ENCODE measurements at places on chromosomes 1 and 21.

DNA sequence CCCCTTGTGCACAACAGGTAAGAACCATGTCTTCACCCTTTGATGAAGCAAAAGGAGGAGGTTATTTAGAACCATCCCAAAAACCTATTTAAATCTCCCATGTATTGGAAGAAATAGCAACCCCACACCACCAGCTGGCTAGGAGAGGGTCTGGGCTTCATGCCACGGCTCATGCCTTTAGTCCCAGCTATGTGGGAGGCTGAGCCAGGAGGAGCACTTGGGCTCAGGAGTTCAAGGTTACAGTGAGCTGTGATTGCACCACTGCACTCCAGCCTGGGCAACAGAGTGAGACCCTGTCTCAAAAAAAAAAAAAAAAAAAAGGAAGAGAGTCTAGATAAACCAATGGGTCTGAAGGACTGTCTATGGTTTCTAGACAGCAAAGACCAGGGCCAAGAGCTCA is 197.9 kb upstream of the COA6 start:
- no peak for DNase-seq

DNA sequence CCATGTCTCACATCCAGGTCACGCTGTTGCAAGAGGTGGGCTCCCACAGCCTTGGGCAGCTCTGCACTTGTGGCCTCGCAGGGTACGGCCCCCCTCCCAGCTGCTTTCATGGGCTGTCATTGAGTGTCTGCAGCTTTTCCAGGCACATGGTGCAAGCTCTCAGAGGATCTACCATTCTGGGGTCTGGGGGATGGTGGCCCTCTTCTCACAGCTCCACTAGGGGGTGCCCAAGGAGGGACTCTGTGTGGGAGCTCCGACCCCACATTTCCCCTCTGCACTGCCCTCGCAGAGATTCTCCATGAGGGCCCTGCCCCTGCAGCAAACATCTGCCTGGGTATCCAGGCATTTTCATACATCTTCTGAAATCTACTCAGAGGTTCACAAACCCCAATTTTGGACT is 219.4 kb downstream of the LRRC7 start:
- DNase-seq = no peak

- DNase-seq = no peak
Observed at GRCh38 chr21:42829954-42830353, 49.4 kb downstream of the WDR4 start.

DNA sequence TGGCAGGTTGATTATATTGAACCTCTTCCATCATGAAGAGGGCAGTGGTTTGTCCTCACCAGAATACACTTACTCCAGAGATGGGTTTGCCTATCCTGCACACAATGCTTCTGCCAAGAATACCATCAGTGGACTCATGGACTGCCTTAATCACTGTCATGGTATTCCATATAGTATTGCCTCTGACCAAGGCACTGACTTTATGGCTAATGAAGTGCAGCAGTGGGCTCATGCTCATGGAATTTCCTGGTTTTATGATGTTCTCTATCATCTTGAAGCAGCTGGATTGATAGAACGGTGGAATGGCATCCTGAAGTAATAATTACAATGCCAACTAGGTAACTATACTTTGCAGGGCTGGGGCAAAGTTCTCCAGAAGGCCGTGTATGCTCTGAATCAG is 16.6 kb upstream of the GBP6 start:
- DNase-seq = no peak

- DNase-seq = no peak
Observed at GRCh38 chr21:35168735-35169134, 119.6 kb upstream of the RUNX1 start.

DNA sequence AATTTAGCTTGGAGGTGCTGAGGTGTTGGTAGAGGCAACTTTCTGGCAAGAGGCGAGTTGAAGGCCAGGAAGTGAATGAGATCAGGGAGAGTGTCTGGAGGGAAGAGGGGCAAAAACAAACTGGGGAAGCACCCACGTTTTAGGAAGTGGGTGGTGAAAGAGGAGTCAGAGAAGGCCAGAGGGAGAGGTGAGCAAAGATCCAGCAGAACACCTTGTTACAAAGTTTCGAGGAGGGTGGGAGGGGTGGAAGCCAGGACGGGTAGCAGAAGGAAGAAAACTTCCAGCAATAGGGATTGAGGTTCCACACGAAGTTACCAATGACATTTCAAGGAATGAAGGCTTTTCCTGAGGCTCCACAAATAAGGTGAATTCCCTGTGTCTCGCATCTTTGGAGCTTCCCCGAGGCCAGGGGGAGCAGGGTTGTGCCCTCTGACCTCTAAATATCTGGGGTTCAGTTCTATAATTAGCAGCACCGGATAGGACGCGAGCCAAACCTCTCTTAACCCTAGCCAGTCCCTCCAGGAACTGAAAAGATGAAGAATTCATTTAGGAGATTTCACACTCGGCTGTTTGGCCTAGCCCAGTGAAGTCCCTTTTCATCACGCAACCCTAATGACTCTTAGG is 578 bp upstream of the SESN2 start:
- no peak for DNase-seq

DNA sequence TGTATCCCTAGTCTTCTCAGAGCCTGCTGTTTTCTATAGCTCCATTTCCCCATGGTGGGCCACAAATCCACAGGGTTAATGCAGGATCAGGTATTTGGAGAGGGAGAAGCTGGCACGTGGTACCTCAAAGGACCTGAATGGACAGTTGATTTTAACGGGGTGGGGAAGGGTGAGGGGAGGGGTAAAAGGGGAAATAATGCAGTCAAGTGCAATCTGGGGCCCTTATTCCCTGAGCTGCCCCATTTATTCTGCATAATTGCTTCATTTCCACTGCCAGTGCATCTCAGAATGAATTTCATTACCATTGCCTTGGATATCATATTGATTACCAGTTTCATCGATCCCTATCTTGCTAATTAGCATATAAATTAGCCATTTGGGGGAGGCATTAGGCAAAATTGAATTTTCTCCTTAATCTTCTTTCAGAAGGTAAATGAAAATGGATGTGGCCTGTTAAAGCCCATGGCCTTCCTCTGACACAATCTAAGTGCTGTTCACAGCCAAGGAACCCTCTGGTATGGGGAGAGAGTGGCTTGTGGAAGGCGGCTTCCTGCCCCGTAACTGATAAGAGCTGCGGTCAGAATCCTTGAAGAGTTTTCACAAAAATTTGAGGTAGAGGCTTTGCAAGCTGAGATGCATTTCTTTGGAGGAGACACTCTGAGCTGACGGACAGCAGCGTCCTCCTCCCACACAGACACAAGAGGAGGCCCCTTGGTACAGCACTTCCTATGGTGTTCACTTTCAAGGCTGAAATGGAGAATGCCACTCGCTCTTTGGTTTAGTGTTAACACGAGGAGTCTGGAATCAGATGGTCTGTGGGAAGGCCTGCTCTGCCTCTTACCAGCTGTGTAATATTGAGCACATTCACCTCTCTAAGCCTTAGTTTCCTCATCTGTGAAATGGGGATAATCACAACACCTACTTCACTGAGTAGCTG is 34.4 kb downstream of the PHC2 start:
- no peak for DNase-seq

DNA sequence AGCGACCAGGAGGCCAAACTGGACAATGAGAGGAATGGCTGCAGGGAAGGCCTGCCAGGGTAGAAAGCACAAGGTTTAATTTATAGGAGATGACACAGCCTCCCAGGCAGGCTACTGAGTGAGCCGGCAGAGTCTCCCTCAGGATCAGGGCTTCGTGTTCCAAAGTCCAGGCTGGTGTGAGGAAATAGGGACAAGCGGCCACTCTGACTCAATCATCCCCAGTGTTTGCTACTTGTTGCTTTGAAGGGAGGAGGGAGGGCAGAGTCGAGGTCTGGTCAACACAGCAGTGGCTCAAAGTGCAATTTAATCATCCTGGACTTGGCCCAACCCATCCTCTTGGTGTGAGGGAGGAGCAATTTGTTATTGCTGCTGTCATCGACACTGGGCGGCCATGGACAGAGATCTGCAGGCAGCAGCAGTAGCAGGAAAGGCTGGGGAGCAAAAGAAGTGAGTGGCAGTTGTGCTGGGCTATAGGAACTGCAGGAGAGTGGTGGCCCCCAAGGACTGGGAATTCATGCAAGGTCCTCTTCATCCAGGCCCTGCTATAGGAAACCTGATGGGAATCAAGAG is 27.5 kb downstream of the TBX15 start:
- DNase-seq = no peak

- no peak for DNase-seq
Observed at GRCh38 chr1:31885851-31886250, 52.3 kb downstream of the PTP4A2 start.

- no peak for DNase-seq
Observed at GRCh38 chr21:28588997-28589396, 403.7 kb downstream of the LTN1 start.

- DNase-seq = no peak
Observed at GRCh38 chr1:60990714-60991090, 91.7 kb upstream of the NFIA start.

DNA sequence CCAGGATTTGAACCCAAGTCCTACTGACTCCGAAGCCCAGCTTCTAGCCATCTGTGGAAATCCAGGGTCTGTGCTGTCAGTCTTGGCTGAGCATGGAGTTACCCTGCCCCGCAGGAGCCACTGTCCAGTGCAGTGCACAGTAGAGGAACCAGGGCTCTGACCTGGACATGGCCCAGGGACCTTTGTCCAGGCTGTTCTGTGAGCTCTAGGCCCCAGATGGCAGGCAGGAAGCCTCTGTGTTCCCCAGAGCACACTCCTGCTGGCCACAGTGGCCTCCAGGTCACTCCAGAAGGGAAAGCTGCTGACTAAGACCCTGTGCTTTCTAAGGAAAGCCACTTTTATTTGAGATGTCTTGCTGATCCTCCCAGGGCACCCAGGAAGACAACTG is 13.8 kb downstream of the S100A7A start:
- no peak for DNase-seq

- no peak for DNase-seq
Observed at GRCh38 chr1:218546314-218546713, 201.2 kb downstream of the TGFB2 start.

GRCh38 chr1:176847052-176847451 is 317.5 kb downstream of the ASTN1 start:
- DNase-seq = no peak

DNA sequence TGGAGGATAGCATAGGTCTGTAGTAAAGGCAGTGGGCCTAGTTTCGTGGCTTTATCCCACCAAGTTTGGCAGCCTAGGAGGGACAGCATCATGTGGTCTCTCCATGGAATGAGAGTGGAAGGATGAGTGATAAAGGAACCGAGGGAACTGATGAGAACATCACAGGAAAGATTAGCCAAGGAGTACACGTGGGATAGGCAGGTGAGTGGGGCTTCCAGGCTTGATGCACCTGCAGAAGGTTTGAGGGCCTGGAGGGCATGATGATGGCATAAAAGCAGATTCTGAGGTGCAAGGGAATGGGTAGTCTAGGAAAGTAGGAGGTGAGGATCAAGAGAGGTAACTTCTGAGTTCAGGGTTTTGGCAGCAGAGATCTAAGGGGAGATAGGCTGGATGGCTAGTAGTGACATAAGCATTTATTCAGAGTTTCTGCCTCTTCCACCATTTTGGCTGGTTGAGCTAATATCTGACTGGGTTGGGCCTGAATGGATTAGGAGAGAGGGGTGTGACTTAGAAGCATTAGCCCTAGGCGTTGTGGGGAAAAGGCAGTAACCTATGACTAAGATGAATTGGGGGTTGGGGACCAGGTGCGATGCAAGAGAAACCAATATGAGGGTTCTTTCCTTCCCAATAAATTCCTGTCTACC is 9.1 kb downstream of the PTGFRN start:
- peak; percentile 86 for DNase-seq

DNA sequence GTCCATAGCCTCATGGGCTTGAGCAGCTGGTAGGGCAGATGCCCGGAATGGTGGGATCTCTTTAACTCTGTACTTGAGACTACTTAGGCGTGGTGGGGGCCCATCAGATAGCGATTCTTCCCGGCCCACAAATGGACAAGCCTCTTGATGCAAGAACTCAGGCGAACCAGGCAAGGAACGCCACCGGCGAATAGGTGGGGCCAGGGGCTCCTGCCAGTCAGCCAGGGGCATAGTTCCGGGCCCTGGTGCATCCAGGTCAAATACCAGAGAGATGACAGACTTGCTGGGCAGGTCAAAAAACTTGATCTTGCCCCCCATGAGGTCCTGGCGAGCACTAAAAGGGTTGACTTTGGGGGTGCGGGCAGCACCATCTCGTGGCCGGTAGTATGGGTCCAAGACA is 4.8 kb upstream of the MUTYH start:
- no peak for DNase-seq

- DNase-seq = no peak
Observed at GRCh38 chr1:169527001-169527400, 41.3 kb upstream of the SLC19A2 start.

DNA sequence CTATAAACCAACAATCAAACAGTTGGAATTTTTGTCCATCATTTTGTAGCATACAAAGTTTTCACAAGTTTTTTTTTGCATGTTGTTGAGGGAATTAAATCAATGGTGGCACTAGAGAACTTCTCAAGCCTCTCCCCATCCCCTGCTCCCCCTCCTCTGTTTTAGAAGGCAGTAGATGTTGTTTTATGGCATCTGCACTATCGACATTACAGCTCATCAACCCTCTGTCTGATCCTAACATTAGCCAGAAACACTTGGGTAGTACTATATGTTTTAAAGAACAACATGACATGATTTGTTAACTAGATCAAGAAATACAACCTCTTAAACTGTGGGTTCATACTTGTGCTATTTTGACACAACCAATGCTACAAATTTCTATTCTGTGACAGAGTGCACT is 306.5 kb upstream of the NR5A2 start:
- no peak for DNase-seq

DNA sequence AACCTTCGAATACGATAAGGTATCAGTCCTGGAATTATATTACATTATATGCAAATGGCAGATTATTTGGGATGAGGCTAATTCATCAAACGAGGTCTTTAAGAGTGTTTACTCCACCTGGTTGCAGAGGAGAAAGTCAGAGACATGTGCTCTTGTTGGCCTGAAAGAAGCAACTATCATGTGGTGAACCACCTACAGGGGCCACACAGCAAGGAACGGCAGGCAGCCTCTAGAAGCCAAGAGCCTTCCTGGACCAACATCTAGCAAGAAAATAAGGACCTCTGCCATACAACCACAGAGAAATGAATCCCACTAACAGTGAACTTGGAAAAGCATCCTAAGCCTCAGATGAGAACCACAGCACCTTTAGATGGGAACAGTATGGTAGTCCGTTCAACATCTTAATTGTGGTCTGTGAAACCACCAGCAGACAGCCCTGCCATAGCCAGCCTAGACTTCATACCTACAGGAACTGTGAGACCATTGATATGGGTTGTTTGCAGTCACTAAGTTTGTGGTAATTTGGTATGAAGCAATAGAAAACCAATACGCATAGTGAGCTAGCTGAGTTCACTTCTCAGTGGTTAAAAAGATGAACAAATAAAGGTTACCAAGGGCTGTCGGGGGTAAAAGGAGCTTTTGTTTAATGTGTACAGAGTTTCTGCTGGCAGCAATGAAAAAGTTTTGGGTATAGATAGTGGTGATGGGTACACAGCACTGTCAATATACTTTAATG is 345.7 kb upstream of the RUNX1 start:
- DNase-seq = no peak

GRCh38 chr21:35824136-35824535 is 236.2 kb downstream of the SETD4 start:
- DNase-seq = no peak

- DNase-seq = no peak
Observed at GRCh38 chr1:44632598-44632997, 41.7 kb downstream of the TMEM53 start.

- DNase-seq = no peak
Observed at GRCh38 chr1:172674831-172675613, 16.1 kb downstream of the FASLG start.

All from RWPE1 (cell line).